Bronchial epithelial cell (primary cell): ENCODE measurements at places on chromosomes 11 and 22. TPM values are rescaled to one million over a fixed set of nuclear protein-coding genes. Genes with fewer than 3 reads are reported as not detected.

The GRAP2 gene
- not detected in 2 replicates for total RNA-seq

The TEF gene
- total RNA-seq, result 7.6 and 13.2 TPM in 2 replicates

The PAX6 gene
- not detected in 2 replicates for total RNA-seq

The KCNJ4 gene
- total RNA-seq, result not detected in 2 replicates

The ZNRF3 gene
- total RNA-seq, result 3.4 and 3.7 TPM in 2 replicates

The PRODH gene
- total RNA-seq, result 5.0 and 52.6 TPM in 2 replicates

The GP1BB gene
- total RNA-seq, result 0.90 TPM in 1 of 2 replicates, not detected in the other

The FAM168A gene
- total RNA-seq, result 4.7 and 5.8 TPM in 2 replicates

The DDI1 gene
- not detected in 2 replicates for total RNA-seq

The ZBTB16 gene
- 3.1 and 3.2 TPM in 2 replicates for total RNA-seq

GRCh38 chr11:134517621-134518293, 105.7 kb upstream of the B3GAT1 start:
- DNase-seq, result peak; percentile 4

GRCh38 chr22:45441138-45441537, 27.6 kb downstream of the RIBC2 start:
- peak; percentile 44 for DNase-seq

- DNase-seq, result peak; percentile 84
These were observed 77.2 kb upstream of the AKIP1 start for GRCh38 chr11:8833568-8834315.

DNA sequence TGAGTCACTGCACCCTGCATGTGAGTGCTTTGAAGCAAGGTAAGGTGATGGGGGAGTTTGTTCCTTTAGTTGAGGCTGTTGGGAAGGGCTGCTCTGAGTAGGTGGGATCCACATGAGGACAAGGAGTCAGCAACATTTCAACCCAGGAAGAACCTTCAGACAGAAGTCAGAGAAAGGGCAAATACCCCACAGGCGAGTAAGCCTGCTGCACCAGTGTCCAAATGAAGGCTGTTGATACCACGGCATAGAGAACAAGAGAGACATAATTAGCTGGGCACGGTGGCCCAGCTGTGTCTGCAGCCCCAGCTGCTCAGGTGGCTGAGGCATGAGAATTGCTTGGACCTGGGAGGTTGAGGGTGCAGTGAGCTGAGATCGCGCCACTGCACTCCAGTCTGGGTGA, 54.3 kb upstream of the CLMP start:
- no peak for DNase-seq

DNA sequence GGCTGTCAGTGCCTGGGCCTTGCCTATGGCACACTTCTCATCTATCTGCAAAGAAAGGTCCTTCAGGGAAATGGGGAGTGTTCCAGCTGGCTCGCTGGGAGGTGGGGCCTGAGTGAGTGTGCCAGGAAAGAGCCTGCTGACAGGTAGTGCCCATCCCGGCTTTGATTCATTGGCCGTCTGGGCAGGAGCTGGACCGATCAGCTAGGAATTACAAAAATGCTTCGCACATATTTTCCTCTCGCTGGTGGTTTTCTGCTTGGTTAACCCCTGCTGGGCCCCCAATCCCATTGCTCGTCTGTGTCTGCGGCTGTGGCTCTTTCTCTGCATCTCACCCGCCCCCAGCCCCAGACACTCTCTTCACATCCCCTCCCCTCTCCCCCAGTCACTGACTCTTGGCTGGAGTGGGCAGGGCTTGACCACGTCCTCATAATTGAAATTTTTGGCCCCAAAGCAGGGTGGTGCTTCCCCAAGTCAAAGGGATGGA, 10.8 kb downstream of the LIF start:
- DNase-seq, result peak; percentile 52

GRCh38 chr22:45964372-45964771, 12.6 kb downstream of the WNT7B start:
- no peak for DNase-seq

GRCh38 chr11:119907122-119907851, 178.3 kb upstream of the NECTIN1 start:
- DNase-seq, result no peak
